ENCODE measurements at places on chromosomes 6 and 20. TPM values are rescaled to one million over a fixed set of nuclear protein-coding genes. Genes with fewer than 3 reads are reported as not detected.

- no peak for DNase-seq
These were observed 850.5 kb upstream of the MAP3K7 start for GRCh38 chr6:91437315-91437729.

GRCh38 chr6:66096679-66097078 is 389.7 kb upstream of the EYS start:
- DNase-seq: no peak

GRCh38 chr6:30334075-30334783 is 7.5 kb downstream of the TRIM39 start:
- DNase-seq: no peak

DNA sequence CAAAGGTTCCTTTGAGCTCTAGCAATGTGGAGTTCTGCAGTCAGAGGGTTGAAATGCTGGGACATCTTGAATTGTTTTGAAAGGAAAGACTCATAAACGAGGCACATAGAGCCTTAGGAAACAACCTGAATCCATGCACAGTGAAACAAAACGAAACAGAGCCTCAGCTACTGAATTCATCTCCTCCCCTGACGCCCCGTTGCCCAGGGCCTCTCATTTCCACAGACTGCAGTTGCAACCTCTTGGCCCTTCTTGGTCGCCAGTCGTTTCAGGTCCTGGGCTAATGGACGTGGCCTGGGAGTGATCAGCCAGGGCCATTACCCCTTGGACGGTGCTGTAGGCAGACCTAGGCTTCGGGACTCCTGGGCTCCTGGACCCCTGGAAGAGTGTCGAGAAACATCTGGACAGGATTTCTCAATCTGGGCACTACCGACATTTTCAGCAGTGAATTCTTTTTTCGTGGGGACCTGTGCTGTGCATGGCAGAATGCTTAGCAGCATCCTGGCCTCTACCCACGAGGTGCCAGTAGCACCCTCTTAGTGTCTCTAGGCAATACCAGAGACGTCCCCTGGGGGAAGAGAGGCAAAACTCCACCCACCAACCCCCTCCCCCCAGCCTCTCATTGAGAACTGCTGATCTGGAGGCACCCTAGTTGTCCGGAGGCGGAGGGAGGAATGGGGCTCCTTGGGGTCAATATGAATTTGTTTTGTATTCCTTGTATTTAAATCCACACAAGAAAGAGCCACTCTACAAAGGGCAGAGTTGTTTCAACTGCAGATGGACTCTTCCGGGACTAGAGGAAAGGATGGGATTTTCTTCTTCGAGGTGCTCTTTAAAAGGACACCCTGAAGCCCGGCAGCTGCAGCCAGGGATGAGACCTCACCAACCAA is 50.2 kb downstream of the TMEM242 start:
- DNase-seq: peak; percentile 75

DNA sequence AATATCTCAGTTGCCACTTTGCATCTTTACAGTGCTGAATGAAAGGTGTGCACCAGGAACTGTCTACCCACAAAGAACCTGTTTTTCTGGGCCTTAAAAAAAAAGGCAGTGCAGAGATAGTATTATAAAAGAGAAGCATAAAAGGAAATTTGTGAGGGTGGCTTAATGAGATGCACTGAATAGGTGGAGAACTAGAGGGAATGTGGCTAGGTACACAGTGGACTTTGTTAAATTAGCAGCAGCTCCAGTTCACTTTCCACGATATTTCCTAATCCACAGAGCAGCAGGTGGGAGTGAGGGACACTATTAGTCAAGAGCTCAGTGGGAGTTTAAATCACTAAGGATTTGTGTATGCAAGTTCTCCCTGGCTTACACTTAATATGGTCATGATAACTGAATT is 38.8 kb downstream of the MAP7 start:
- DNase-seq: no peak

- DNase-seq: no peak
These were observed 45.2 kb downstream of the AKIRIN2 start for GRCh38 chr6:87656857-87657256.

- no peak for DNase-seq
These were observed 165.4 kb upstream of the CHD6 start for GRCh38 chr20:41783423-41784208.

DNA sequence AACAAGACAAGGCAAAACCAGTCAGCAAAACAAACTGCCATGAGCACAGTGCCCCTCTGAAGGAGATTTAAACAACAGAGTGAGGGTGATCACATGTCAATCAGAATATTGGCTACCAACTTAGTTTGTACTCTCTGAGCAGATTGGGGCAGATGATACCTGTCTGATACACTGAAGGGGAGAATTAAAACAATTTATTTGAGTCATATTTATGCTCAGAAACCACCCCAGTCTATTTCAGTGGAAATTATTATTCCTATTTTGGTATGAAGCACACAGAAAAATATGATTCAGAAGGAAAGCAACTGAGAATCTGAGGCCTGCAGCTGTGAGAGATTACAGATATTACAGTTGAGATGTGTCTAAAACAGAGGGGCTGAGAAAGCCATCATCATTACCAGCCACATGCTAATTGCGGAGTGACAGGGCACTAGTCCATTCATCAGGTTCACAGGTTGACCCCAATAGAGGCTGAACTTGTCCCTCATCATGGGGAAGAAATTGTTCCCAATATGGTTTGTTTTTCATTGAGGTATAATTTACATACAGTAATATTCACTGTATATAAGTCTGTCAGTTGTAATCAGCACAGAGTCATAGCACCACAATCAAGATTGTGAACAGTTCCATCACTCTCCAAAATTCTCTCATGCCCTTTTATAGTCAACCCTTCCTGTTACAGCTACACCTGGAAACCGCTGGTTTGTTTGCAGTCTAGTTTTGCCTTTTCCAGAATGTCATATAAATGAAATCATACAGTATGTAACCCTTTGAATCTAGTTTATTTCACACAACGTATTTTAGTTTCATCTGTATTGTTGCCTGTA is 134.5 kb downstream of the AKAP7 start:
- DNase-seq: no peak

- DNase-seq: no peak
These were observed 20.7 kb upstream of the ELOVL2 start for GRCh38 chr6:11064836-11065235.

GRCh38 chr6:110778333-110778732 is 36.9 kb downstream of the CDK19 start:
- DNase-seq: no peak

GRCh38 chr6:22530506-22530905 is 38.9 kb upstream of the HDGFL1 start:
- no peak for DNase-seq

DNA sequence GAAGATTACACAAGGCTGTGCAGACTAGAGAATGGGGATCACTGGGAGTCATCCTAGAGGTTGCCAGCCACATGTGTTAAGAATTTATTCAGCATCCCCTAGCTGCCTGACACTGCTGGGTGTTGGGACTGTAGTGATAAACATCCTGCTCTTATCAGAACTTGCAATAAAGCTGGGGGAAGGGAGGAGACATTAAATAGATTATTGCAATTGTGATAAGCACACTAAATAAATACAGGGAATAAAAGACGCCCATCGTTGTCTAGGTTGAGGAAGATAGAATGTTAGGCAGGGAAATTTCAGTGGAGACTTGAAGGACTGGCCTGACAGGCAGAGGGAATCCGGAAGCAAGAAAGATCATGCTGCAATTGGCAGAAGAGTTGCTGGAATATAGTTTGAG is 33.2 kb upstream of the TRAM2 start:
- no peak for DNase-seq

- DNase-seq: no peak
These were observed 50.2 kb upstream of the CHRNA4 start for GRCh38 chr20:63411151-63411897.

DNA sequence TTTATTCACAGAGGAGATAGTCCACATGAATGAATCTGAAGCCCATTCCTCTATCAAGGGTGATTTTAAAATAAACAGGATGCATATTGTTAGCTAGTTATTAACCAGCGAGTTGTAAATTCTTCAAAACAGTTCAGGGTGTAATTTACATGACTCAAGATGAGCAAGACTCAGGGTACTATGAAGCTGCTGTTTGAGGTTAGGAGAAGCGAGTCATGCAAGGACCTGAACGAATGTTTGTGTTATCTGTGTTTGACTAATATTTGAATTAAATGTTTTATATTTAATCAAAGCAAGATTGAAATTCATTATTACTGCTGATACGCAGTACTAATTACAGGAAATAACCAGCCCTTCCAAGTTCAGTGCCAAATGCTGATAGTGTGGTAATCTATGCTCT is 191.1 kb downstream of the SAMD5 start:
- DNase-seq: no peak

- DNase-seq: no peak
These were observed 43.0 kb upstream of the PKHD1 start for GRCh38 chr6:52130440-52130839.

DNA sequence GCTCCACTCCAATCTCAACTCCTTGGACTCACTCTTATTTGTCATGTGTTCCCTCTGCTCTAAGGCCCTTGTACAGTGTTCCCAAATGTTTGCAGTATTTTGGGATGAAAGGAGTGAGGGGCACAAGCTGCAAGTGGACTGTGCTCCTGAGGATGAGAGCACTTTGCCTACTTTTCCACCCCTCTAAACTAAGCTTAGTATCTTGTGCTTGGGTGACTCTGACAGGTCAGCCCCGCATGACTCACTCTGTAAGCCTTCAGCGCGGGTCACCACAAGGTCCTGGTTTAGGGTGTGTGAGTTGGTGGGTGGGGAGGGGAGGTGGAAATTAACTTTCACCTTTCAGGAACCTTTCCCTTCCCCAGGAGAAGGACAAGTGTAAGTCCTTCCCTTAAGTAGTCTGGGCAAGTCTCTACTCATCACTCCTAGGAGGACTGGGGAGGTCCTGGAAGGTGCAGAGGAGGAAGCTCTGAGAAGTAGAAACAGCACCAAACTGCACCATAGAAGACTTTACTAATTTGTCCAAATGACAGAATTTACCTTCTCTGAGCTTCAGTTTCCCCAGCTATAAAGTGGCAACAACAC is 68.8 kb upstream of the EPB41L1 start:
- no peak for DNase-seq

- no peak for DNase-seq
These were observed 189.4 kb upstream of the ARID1B start for GRCh38 chr6:156587751-156588301.

DNA sequence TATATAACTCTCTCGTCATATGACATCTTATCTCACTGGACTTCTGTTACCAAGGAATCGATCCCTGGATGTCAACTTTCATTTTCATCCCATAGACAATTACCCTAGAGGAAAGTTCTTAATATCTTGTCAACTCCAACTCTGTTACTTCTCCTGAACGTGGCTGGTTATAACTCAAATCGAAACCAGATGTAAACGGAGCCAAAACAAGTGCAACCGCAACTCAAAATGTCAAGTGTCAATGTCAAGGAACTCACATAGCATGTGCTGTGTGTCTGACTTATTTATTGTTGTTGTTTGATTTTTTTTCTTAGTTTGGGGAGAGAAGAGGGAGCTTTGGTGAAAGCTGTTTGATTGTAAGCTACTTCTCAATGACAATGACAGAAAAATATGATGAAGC is 108.6 kb downstream of the VIP start:
- no peak for DNase-seq

DNA sequence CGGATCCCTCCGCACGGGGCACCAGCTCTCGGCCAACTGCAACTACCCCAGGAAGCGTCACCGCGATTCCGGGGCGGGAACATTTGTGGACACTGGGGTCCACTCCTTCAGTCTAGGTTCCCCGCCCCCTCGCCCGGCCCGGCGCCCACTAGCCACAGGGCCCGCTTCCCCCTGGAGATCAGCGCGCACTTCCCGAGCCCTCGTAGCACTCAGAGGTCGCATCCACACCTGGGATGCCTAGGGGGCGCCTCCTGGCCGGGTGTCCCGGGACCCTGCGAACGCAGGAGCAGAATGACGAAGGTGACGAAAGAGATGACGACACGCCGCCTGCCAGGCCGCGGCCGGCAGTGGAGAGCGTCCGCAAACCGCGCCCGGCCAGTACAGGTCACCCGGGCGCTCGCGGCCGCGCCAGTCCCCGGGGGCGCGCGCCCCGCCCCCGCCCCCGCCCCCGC is 309 bp upstream of the AIG1 start:
- peak; percentile 96 for DNase-seq

LTB gene
- total RNA-seq: 162 TPM

C6orf15 gene
- total RNA-seq: not detected

RAB23 gene
- total RNA-seq: 2.6 TPM

NKX2-4 gene
- not detected for total RNA-seq

SLC4A11 gene
- total RNA-seq: 1.6 TPM

TPX2 gene
- total RNA-seq: 14.2 TPM

THBS2 gene
- 8.1 TPM for total RNA-seq

FHL5 gene
- total RNA-seq: 1.6 TPM

PDCD2 gene
- 45.5 TPM for total RNA-seq

TAP2 gene
- total RNA-seq: 99.3 TPM

SSTR4 gene
- total RNA-seq: not detected
